Fibroblast of lung (primary cell): ENCODE measurements at places on chromosomes 5 and 9. TPM values are rescaled to one million over a fixed set of nuclear protein-coding genes. Genes with fewer than 3 reads are reported as not detected.

GRCh38 chr9:36146651-36147050 is 10.1 kb downstream of the GLIPR2 start:
- peaks cover 4% of the 10 kb centered on the region for H3K36me3 ChIP-seq
- no peak for DNase-seq
- no peak overlapping the region for H3K27ac ChIP-seq
- no peaks in the 10 kb centered on the region for H3K27me3 ChIP-seq

DNA sequence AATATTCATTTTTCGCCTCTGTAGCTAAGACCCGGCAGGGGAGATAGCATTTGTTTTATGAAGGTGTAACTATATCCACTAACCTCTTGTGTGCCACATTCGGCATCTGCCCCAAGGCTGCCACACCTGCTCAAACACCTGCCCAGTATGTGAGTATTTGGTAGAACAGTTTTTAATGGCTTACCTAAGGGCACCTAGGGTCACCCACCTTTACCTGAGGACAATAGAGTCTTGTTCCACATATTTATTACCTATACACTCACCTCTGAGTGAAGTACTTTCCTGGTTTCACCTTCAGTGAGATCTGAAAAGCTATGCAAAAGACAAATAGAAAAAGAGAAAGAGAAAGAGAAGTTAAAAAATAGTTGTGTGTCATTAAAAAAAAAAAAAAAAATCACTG is 68.0 kb upstream of the PIP5K1B start:
- H3K27me3 ChIP-seq: peaks cover 3% of the 10 kb centered on the region
- no peak overlapping the region for H3K27ac ChIP-seq
- no peaks in the 10 kb centered on the region for H3K36me3 ChIP-seq
- no peaks in the 10 kb centered on the region for H3K4me1 ChIP-seq
- DNase-seq: no peak

DNA sequence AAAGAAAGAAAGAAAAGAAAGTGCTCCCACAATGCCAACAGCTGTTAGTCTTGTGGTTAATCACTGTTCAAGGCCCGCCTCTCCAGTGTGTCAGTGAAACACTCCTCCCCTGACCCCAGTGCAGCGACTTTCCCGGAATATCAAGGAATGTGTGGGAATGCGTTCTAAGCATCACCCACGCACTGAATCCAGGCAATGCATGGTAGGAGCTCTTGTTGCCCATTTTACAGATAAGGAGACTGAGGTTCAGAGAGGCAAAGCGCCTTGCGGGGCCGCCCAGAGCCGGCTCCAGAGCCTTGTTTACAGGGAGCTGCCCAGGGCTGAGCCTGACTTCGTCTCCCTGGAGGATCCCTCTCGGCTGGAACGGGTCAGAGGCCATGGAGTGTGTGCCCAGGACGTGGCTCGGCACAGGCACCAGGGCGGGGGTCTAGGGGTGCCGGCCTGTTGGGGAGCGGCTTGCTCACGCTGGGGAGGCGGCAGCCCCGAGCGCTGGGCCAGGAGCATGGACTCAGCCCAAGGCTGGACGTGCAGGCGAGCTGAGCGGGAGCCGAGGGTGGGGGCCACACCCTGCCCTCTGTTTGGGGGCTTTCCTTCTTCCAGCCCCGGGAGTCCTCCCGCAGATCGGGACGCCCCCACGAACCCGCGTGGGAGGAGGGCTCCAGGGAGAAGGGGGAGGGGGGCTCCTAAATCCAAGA is 823 bp downstream of the ST6GALNAC6 start:
- H3K27ac ChIP-seq: peak overlapping the region; percentile 98
- peaks cover 23% of the 10 kb centered on the region for H3K4me1 ChIP-seq
- peaks cover 24% of the 10 kb centered on the region for H3K36me3 ChIP-seq
- peak overlapping the region; percentile 81 for H3K4me3 ChIP-seq

- H3K4me3 ChIP-seq: no peak overlapping the region
- peaks cover 4% of the 10 kb centered on the region for H3K4me1 ChIP-seq
- no peaks in the 10 kb centered on the region for H3K36me3 ChIP-seq
- DNase-seq: no peak
- H3K27ac ChIP-seq: no peak overlapping the region
Measured at GRCh38 chr5:38453921-38454320, 102.5 kb downstream of the LIFR start.

GRCh38 chr9:3205421-3206095 is 320.2 kb downstream of the RFX3 start:
- no peaks in the 10 kb centered on the region for H3K27me3 ChIP-seq
- peaks cover 3% of the 10 kb centered on the region for H3K4me1 ChIP-seq
- peak; percentile 14 for DNase-seq
- no peaks in the 10 kb centered on the region for H3K36me3 ChIP-seq
- no peak overlapping the region for H3K27ac ChIP-seq
- no peak overlapping the region for H3K4me3 ChIP-seq

DNA sequence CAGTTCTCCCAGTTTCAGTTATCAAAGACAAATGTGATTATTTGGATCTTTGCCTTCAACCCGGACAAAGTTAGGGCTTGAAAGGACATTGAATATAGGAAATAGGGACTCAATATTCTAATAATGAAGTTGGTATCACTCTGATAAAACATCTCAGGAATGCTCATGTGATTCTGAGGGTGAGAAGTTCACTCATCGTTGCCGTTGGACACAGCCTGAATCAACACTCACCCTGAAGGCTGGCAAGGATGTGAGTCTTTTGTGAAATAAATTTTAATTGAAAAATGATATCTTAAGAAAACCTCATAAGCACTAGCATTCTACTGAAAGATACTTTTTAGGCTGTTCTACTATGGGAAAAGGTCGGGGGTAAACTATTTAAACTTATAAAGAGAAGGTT is 44.8 kb upstream of the C9orf72 start:
- no peaks in the 10 kb centered on the region for H3K36me3 ChIP-seq
- no peak overlapping the region for H3K4me3 ChIP-seq
- no peak overlapping the region for H3K27ac ChIP-seq
- H3K27me3 ChIP-seq: no peaks in the 10 kb centered on the region
- no peak for DNase-seq

DNA sequence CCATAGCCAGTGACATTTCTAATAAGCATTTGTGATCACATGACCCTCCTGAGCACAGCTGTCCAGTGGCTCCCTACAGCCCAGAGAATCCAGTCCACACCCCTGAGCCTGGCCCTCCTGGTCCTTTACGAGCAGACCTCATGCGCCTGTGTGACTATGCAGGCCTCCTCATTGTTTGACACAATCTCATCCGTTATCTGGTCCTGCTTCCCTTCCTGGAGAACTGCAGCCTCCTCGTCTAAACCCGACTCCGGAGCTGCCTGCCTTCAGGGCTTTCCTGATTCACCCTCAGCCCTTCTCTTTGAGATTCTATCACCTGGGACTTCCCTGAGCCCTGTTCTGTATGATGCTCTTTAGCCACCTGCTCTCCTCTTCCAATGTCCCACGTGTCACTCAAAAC is 79.7 kb downstream of the GPR21 start:
- no peaks in the 10 kb centered on the region for H3K4me1 ChIP-seq
- no peak overlapping the region for H3K4me3 ChIP-seq
- DNase-seq: no peak
- H3K27ac ChIP-seq: no peak overlapping the region

- peak overlapping the region; percentile 59 for H3K27ac ChIP-seq
- DNase-seq: peak; percentile 75
- H3K36me3 ChIP-seq: peaks cover 6% of the 10 kb centered on the region
- H3K4me1 ChIP-seq: peaks cover 3% of the 10 kb centered on the region
- peak overlapping the region; percentile 73 for H3K4me3 ChIP-seq
- no peaks in the 10 kb centered on the region for H3K27me3 ChIP-seq
Measured at GRCh38 chr5:98774192-98775033, 950 bp downstream of the RGMB start.

- DNase-seq: peak; percentile 40
- no peak overlapping the region for H3K4me3 ChIP-seq
- H3K27me3 ChIP-seq: no peaks in the 10 kb centered on the region
- H3K4me1 ChIP-seq: no peaks in the 10 kb centered on the region
- no peak overlapping the region for H3K27ac ChIP-seq
Measured at GRCh38 chr9:69421908-69422801, 97.1 kb downstream of the ENTREP1 start.

GRCh38 chr5:56761151-56761885 is 54.0 kb upstream of the MAP3K1 start:
- H3K27ac ChIP-seq: no peak overlapping the region
- no peak overlapping the region for H3K4me3 ChIP-seq
- no peaks in the 10 kb centered on the region for H3K36me3 ChIP-seq
- no peaks in the 10 kb centered on the region for H3K27me3 ChIP-seq
- DNase-seq: no peak

DNA sequence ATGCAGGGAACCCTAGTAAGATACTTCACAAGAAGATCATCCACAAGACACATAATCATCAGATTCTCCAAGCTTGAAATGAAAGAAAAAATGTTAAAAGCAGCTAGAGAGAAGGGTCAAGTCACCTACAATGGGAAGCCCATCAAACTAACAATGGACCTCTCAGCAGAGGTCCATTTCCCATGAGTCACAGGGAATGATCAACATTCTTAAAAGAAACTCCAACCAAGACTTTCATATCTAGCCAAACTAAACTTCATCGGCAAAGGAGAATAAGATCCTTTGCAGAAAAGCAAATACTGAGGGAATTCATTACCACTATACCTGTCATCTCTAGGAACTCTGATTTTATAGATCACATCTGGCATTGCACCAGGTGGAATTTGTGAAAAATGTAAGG is 52.9 kb upstream of the SPATA31E1 start:
- no peaks in the 10 kb centered on the region for H3K4me1 ChIP-seq
- no peaks in the 10 kb centered on the region for H3K36me3 ChIP-seq
- no peak overlapping the region for H3K4me3 ChIP-seq
- no peak overlapping the region for H3K27ac ChIP-seq
- H3K27me3 ChIP-seq: no peaks in the 10 kb centered on the region
- DNase-seq: no peak

GRCh38 chr5:141512390-141512910 is 23.6 kb downstream of the PCDHGC5 start:
- H3K27ac ChIP-seq: peak overlapping the region; percentile 90
- DNase-seq: peak; percentile 66
- no peak overlapping the region for H3K4me3 ChIP-seq
- peaks cover 63% of the 10 kb centered on the region for H3K4me1 ChIP-seq
- no peaks in the 10 kb centered on the region for H3K27me3 ChIP-seq

DNA sequence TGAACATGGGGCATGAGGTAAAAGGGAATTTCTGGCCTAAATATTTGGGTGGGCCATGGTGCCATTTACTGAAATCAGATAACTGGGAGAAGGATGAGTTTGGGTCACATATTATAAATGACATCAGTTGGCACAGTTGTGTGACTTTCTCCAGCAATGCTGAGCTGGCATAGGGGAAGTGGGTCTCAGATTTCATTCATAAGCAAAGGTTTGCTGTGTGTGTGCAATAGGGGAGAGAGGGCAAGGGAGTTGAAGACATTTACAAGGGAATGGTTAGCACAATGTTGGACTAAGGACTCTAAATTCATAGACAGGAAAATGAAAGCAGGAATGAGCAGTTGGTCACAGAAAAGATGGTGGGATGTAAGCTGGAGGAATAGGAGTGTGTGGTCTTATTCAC is 47.8 kb upstream of the KLF9 start:
- no peak for DNase-seq
- H3K4me1 ChIP-seq: peaks cover 2% of the 10 kb centered on the region
- H3K4me3 ChIP-seq: no peak overlapping the region
- no peaks in the 10 kb centered on the region for H3K27me3 ChIP-seq

- no peak overlapping the region for H3K4me3 ChIP-seq
- H3K36me3 ChIP-seq: no peaks in the 10 kb centered on the region
- no peaks in the 10 kb centered on the region for H3K4me1 ChIP-seq
- peaks cover 24% of the 10 kb centered on the region for H3K27me3 ChIP-seq
- no peak overlapping the region for H3K27ac ChIP-seq
- no peak for DNase-seq
Measured at GRCh38 chr9:109317311-109317978, 3.4 kb downstream of the EPB41L4B start.

DNA sequence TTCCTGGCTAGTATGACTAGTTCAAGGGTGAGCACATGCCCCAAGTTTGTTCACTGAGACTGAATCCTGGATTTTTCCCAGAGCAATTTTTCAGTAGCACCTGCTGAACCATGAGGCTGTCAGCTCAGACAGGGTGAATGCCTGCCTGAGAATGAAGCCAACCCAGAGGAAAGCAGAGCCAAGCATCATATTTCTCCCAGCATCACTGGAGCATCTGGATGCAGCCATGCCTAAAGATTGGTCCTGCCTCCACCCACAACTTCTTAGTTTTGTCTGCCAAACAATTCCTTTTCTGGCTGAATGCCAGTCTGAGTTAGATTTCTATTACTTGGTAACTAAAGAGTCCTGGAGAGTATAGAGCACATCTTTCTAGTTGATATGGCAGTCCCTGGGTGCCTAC is 343.6 kb downstream of the CSNK1G3 start:
- no peaks in the 10 kb centered on the region for H3K27me3 ChIP-seq
- no peak overlapping the region for H3K4me3 ChIP-seq
- no peaks in the 10 kb centered on the region for H3K4me1 ChIP-seq
- DNase-seq: peak; percentile 69
- no peak overlapping the region for H3K27ac ChIP-seq

DNA sequence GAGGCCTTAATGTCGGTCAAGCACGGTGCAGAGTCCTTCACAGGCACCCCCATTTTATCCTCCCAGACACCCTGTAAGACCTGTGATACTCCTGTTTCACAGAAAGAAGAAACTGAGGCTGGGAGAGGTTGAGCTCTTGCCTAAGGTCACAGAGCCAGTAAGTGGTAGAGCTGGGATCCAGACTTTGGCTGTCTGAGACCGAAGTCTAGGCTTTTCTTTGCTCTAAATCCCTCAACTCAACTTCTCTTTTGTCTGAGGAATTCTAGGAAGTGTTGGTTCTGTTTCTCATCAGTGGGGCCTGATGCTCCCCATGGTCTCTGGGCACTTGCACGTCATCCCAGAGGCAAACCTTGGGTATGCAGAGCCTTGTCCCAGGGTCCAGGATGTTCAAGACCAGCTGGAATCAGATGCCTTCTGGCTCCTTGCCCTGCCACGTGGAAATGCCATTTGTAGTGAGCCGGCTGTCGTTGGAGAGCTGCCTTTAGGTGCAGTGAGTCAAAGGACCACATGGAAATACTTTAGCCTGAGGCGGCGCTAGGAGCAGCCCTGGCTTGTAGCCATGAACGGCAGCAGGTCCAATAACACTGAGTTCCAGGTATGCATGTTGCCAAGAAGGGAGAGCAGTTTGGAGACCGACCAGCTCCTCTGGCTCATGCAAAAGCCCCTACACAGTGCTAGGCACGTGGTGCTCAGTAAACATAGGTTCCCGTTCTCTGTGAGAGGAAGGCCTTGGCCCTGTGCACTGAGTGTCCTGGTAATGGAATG is 9.2 kb downstream of the DCANP1 start:
- peaks cover 22% of the 10 kb centered on the region for H3K4me1 ChIP-seq
- DNase-seq: peak; percentile 94
- no peak overlapping the region for H3K4me3 ChIP-seq
- H3K27ac ChIP-seq: peak overlapping the region; percentile 34

PDGFRB gene
- total RNA-seq: 151 and 231 TPM in 2 replicates

PDE8B gene
- 0.17 and 0.26 TPM in 2 replicates for total RNA-seq

SCGB3A2 gene
- not detected in 2 replicates for total RNA-seq

LEAP2 gene
- total RNA-seq: 0.26 and 0.33 TPM in 2 replicates

TNIP1 gene
- 54.7 and 59.1 TPM in 2 replicates for total RNA-seq

PSAT1 gene
- 85.0 and 115 TPM in 2 replicates for total RNA-seq

THBS4 gene
- total RNA-seq: 1.5 and 2.3 TPM in 2 replicates

C5orf52 gene
- total RNA-seq: not detected in 2 replicates

GABRA1 gene
- not detected in 2 replicates for total RNA-seq

CCNJL gene
- 0.26 TPM in 1 of 2 replicates, not detected in the other for total RNA-seq

RBM22 gene
- total RNA-seq: 14.1 and 15.4 TPM in 2 replicates

PCDHA1 gene
- under 0.01 TPM in 2 replicates for total RNA-seq

RABEPK gene
- total RNA-seq: 37.3 and 37.8 TPM in 2 replicates

CCL27 gene
- total RNA-seq: 0.26 TPM in 1 of 2 replicates, not detected in the other
